Suprapubic skin (tissue), 4 donors: ENCODE measurements at places on chromosomes 11 and 22. TPM values are rescaled to one million over a fixed set of nuclear protein-coding genes. Genes with fewer than 3 reads are reported as not detected.

DNA sequence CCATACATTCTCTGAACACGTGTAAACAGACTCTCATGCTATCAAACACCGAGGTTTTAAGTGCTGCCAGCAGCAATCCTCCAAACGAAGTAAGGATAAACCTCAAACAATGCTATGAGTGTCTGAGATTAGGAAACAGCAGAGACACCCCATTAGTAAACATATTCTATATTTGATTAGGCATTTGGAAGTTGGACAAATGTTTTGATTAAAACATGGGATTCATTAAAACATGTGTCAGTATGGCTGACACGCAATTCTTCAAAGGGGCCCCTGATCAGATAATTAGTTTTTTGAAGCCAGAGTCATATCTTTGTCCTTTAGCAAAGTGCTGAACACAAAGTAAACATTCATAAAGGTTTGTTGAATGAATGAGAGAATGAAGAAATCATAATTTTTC lies 33.2 kb upstream of the BLID start:
- no peak overlapping the region for H3K27ac ChIP-seq
- no peak overlapping the region for H3K4me3 ChIP-seq
- no peak for DNase-seq

DNA sequence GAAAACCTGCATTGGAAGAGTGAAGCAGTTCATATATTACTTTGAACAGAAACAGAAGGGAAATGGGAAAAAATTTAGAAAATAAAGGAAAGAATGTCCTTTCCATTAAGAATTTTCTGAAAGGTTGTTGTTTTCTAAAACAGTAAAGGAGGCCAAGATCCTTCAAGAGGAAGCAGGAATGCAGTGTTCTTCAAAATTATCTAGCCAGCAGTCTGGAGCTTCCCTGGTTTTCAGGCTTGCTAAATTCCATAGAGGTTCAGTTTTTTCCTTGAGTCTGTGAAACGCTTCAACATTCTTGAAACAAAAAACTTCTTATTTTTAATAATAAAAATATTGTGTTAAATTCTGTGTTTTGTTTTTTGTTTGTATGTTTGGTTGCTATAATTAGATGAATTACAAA lies 189.0 kb upstream of the ANO3 start:
- H3K27me3 ChIP-seq = no peaks in the 10 kb centered on the region
- H3K27ac ChIP-seq = no peak overlapping the region
- no peak for DNase-seq
- no peaks in the 10 kb centered on the region for H3K4me1 ChIP-seq

DNA sequence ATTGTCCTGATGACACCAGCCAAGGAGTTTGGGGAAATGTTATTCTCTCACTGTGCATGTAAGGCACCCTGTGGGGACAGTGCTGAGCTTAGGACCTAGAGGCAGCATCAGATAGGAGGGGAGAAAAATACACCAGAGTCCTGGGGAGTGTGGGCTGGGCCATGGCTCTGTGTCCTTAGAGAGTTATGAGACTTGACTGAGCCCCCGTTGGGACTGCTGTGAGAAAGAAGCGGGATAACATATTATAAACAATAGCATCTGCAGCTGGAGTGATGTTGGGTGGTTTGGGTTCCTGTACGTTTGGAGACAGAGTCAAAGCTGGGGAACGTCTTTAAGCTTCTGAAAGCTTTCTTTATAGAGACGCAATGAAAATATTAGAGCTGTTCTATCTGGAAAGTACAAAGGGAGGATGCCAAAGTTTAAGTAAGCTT lies 90.9 kb upstream of the CRTAM start:
- H3K27me3 ChIP-seq = no peaks in the 10 kb centered on the region
- no peaks in the 10 kb centered on the region for H3K36me3 ChIP-seq
- H3K4me3 ChIP-seq = no peak overlapping the region
- H3K27ac ChIP-seq = no peak overlapping the region
- DNase-seq = no peak

DNA sequence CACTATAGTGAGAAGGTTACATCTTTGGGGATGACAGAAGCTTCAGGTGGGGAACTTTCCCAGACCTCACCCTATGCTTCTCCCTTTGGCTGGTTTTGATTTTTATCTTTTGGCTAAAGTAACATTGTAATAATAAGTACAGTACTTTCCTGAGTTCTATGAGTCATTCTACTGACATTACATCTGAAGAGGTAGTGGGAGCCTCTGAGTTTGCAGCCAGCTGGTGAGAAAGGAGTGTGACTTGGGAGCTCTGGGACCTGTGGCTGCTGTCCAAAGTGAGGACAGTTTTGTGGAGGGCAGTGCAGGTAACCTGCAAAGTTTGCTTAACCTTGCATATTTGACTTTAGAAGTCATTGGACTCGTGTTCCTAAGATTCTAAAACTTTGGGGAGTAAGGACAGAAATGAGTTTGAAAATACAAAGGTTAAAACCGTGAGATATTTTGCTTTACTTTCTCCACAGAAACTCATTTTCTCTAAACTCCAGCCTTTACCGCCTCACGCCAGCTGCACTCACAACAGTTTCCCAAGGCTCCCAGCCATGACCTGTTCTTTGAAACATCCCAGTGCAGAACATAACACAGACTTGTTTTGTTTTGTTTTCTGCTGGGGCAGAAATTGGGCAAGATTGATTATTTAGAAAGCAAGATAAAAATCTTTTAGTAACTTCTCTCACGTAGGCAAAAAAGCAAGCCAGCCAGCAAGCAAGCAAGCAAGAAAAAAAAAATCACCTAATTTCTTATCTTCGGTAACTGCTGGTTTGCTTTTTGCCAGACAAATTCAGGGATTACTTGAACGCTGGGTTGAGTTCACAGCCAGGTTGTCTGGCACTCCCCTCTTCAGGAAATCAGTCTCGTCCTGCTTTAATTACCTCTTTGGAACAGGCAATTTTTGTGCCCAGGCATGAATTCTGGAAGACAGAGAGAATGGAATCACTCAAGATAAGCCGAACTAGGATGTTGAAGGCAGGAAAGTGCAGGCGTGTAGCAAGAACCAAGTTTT lies 478.3 kb upstream of the ISX start:
- H3K27me3 ChIP-seq = no peaks in the 10 kb centered on the region
- no peaks in the 10 kb centered on the region for H3K36me3 ChIP-seq

The OR52R1 gene
- not detected for total RNA-seq

The LDHAL6A gene
- not detected for total RNA-seq

The SLC22A25 gene
- not detected for total RNA-seq

DNA sequence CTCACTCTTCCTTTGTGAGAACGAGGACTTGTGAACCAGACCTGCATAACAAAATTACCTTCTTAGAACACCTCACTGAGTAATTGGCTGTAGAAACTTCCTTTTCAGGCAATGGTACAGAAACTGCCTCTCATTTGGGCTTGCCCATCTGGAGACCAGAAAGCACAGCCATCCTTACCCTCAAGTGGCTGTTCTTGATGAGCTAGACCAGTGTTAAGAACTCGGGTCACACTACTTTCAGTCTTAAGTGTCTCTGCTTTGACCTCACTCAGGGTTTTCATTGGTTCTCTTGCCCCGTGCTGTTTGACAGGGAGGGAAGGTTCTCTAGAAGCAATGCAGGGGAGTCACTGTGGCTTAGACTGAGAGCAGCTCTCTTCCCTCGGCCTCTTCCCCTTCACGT lies 29.3 kb downstream of the NAT10 start:
- H3K27me3 ChIP-seq = no peaks in the 10 kb centered on the region
- no peak for DNase-seq
- H3K27ac ChIP-seq = no peak overlapping the region
- no peaks in the 10 kb centered on the region for H3K4me1 ChIP-seq

The BDNF gene
- 0.62 TPM for total RNA-seq

The APOL4 gene
- total RNA-seq = 7.3 TPM
